ENCODE measurements at places on chromosomes 3 and 15. TPM values are rescaled to one million over a fixed set of nuclear protein-coding genes. Genes with fewer than 3 reads are reported as not detected.

DNA sequence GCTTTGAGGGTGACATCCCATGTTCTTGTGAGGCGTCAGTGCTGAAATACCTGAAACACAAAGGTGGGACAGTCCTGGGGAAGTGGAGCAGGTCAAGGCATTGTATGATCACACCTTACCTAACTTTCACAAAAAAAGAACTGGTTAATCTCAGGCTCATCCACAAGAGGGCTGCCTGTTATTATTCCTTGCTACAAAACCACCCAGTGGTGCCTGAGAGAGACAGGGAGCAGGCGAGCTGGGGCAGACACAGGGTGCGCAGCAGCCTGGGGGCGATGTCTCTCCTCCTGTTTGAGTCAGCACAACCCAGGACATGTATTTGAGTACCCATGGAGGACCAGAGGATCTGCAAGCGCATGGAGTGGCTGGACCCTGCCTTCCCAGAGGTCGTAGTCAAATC is 316.8 kb upstream of the ATP10A start:
- H3K36me3 ChIP-seq, result no peaks in the 10 kb centered on the region
- H3K4me1 ChIP-seq, result no peaks in the 10 kb centered on the region
- H3K27ac ChIP-seq, result no peak overlapping the region
- H3K27me3 ChIP-seq, result no peaks in the 10 kb centered on the region
- no peak overlapping the region for H3K4me3 ChIP-seq

The DNAH1 gene
- polyA plus RNA-seq, result 3.0 TPM

GRCh38 chr15:67149068-67149772 is 83.8 kb downstream of the SMAD3 start:
- no peaks in the 10 kb centered on the region for H3K27me3 ChIP-seq
- DNase-seq, result no peak
- H3K4me1 ChIP-seq, result peaks cover 69% of the 10 kb centered on the region
- H3K36me3 ChIP-seq, result no peaks in the 10 kb centered on the region

GRCh38 chr3:30620402-30621360 is 14.3 kb downstream of the TGFBR2 start:
- no peak overlapping the region for H3K4me3 ChIP-seq
- DNase-seq, result no peak
- peaks cover 38% of the 10 kb centered on the region for H3K4me1 ChIP-seq
- no peak overlapping the region for H3K27ac ChIP-seq
- no peaks in the 10 kb centered on the region for H3K27me3 ChIP-seq

DNA sequence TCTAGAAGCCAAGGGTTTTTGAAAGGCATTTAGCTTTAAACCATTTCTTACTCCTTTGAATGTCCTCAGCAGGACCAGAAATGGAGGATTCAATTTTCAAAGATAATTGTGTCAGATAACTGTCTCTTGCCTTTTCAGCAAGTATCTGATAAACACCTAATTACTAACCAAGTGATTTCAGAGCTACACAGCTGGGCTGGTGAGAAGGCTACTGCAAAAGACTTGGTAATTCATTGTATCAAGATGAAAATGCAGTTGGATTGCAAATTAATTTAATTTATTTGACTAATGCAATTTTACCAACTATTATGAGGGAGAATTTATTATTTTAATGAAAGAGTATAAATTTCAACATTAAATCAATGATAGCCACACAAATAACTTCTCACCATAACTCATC is 165.4 kb downstream of the ROBO1 start:
- H3K27ac ChIP-seq, result no peak overlapping the region
- H3K4me3 ChIP-seq, result no peak overlapping the region
- DNase-seq, result no peak
- H3K27me3 ChIP-seq, result no peaks in the 10 kb centered on the region
- H3K4me1 ChIP-seq, result no peaks in the 10 kb centered on the region
- no peaks in the 10 kb centered on the region for H3K36me3 ChIP-seq

- peaks cover 60% of the 10 kb centered on the region for H3K27me3 ChIP-seq
- H3K4me1 ChIP-seq, result no peaks in the 10 kb centered on the region
- no peak for DNase-seq
- no peak overlapping the region for H3K4me3 ChIP-seq
Observed at GRCh38 chr15:68571582-68571981, 7.2 kb upstream of the CORO2B start.

GRCh38 chr3:49025793-49026520 is 3.2 kb downstream of the IMPDH2 start:
- H3K4me3 ChIP-seq, result no peak overlapping the region
- no peak for DNase-seq
- peaks cover 58% of the 10 kb centered on the region for H3K36me3 ChIP-seq
- no peaks in the 10 kb centered on the region for H3K27me3 ChIP-seq

- DNase-seq, result no peak
- H3K4me3 ChIP-seq, result no peak overlapping the region
- peaks cover 12% of the 10 kb centered on the region for H3K4me1 ChIP-seq
- no peak overlapping the region for H3K27ac ChIP-seq
Observed at GRCh38 chr3:142890592-142890991, 1.7 kb upstream of the PCOLCE2 start.

DNA sequence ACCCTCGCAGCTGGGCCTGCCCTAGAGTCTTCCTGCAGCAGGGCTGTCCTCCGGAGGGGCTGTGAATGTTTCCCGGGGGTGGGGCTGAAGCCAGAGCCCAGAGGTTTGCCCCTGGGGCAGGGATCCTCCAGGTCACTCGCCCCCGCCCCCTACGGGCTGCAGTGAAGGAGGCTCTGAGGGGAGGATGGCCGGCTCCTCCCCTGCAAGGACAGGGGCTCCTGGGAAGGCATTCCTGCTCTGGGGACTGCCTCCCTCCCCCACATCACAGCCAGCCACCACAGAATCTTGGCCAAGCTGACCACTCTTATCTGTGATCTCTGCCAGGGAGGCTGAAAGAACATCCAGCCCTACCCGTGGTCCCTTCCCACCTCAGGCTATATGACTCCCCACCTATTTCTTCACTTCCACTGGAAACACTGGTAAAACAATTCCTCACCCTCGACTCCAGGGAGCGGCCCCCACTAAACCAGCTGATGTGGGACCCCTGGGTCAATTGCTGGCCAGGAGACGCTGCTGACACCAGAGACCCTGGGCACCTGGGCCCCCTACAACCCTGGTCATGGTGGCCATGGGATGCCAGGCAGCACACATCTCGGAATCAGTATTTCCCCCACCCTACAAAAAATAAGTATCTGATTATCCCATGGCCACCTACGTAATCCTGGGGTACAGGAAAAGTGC is 66.0 kb downstream of the HMCES start:
- H3K36me3 ChIP-seq, result no peaks in the 10 kb centered on the region
- H3K4me3 ChIP-seq, result no peak overlapping the region
- no peak for DNase-seq

The CGNL1 gene
- polyA plus RNA-seq, result 8.2 TPM

DNA sequence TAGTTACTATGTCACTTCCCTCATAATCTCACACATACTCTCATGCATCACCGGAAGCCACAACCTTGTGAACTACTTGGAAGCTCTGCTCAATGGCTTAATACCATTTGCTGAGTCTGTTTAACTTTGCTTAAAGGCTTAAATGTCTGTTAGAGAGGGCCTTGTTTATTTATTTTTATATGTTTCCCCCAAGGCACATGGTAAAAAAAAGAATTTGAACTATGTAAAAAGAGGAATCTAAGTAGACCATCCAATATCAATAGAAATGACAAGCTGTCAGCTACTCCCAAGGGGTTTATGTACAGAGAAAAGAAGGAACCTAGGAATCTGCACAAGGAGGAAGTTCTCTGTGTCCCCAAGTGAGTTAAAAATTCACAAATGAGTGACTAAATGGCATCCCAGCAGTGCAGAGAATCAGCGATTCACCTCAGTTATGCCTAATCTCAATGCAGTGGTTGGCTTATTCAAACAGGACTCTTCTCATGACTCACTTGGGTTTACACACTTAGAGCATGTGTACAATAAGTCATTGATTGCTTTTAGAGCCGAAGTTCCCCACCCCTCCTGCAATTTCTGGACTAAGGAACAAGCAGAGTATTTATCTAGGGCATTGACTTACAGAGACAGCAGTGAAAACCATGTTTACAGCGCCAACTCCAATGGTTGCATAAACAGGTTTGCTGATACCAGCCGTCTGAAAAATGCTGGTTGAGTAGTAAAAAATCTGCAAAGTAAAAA is 24.4 kb downstream of the SLC2A2 start:
- peak; percentile 82 for DNase-seq
- no peaks in the 10 kb centered on the region for H3K27me3 ChIP-seq
- H3K27ac ChIP-seq, result no peak overlapping the region
- H3K4me1 ChIP-seq, result peaks cover 47% of the 10 kb centered on the region
- H3K4me3 ChIP-seq, result no peak overlapping the region

DNA sequence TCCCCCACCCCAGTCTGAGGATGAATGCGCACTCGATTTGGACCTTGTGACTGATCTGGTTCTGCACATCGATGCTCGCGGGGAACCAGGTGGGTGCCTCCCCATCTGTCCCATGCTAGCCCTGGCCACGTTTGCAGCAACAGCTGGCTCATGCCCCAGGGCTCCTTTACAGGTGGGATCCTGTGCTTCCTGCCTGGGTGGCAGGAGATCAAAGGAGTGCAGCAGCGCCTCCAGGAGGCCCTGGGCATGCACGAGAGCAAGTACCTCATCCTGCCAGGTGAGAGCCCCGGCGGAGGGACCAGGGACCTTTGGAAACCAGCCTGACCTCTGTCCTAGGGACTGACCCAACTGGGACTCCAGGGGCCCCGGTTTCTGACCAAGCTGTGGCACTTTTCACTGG is 44.3 kb downstream of the DHX30 start:
- peaks cover 8% of the 10 kb centered on the region for H3K4me1 ChIP-seq
- H3K4me3 ChIP-seq, result no peak overlapping the region
- no peaks in the 10 kb centered on the region for H3K27me3 ChIP-seq

The TMC3 gene
- polyA plus RNA-seq, result not detected

- no peak overlapping the region for H3K4me3 ChIP-seq
- no peaks in the 10 kb centered on the region for H3K27me3 ChIP-seq
- H3K27ac ChIP-seq, result no peak overlapping the region
- no peaks in the 10 kb centered on the region for H3K4me1 ChIP-seq
- peak; percentile 10 for DNase-seq
Observed at GRCh38 chr3:148748283-148748682, 50.6 kb downstream of the AGTR1 start.

DNA sequence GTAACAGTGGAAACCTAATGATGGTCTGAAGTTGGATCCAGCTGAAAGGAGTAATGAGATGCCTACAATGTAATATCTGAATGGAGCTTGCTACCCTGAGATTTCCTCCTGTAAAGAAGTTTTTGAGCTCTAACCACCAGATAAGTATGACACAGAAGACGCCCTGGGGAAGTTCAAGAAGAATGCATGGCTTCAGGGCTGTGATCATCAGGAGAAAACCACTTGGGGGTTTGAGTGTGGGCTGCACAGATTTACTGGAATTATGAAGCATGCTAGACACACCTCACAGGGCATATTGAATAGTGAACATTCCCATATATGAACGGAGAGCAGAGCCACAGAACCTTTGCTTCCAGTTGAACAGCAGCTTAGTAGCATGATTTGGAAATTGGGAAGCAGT is 10.6 kb upstream of the CCDC80 start:
- H3K27ac ChIP-seq, result no peak overlapping the region
- no peak overlapping the region for H3K4me3 ChIP-seq
- no peak for DNase-seq
- H3K4me1 ChIP-seq, result no peaks in the 10 kb centered on the region

DNA sequence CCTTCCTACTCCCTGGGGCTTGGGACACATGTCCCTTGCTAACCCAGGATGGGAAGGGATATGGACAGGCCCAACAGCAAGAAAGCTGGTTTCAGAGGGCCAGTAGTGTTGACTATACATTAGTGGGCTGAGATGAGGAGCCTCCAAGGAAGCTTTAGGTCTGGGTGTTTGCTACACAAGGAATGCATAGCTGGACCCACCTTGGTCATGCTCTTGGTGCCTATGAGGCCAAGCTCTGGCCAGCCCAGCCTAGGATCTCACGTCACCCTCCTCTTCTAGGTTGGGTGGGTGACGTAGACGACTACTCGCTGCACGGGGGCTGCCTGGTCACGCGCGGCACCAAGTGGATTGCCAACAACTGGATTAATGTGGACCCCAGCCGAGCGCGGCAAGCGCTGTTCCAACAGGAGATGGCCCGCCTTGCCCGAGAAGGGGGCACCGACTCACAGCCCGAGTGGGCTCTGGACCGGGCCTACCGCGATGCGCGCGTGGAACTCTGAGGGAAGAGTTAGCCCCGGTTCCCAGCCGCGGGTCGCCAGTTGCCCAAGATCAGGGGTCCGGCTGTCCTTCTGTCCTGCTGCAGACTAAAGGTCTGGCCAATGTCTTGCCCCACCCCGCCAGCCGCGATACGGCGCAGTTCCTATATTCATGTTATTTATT is 653 bp upstream of the WDR6 start:
- peaks cover 16% of the 10 kb centered on the region for H3K36me3 ChIP-seq
- H3K4me1 ChIP-seq, result peaks cover 26% of the 10 kb centered on the region
- DNase-seq, result no peak
- H3K4me3 ChIP-seq, result peak overlapping the region; percentile 66

GRCh38 chr3:8505621-8506020 is 4.0 kb downstream of the LMCD1 start:
- peaks cover 76% of the 10 kb centered on the region for H3K4me1 ChIP-seq
- peak overlapping the region; percentile 51 for H3K27ac ChIP-seq
- H3K27me3 ChIP-seq, result no peaks in the 10 kb centered on the region
- no peaks in the 10 kb centered on the region for H3K36me3 ChIP-seq

The SLC6A11 gene
- not detected for polyA plus RNA-seq

DNA sequence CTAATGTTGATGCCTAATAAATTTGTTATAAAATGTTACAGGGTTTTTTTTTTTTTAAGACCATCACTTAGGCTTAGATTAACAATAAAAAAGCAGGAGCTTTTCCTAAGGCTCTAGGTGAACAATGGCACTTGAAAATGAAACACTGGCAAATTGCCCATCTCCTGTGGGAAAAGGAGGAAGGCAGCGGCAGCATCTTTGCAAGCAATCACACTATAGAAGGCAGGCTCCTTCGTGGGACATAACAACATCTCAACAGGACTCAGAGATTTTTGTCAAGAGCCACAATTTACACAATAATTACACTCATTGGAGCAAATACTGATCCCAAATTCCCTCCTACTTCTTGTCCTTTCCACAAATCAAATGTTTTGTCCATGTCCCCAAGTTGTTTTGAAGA is 646.7 kb downstream of the ROBO2 start:
- no peaks in the 10 kb centered on the region for H3K27me3 ChIP-seq
- H3K27ac ChIP-seq, result no peak overlapping the region
- no peak for DNase-seq
- no peaks in the 10 kb centered on the region for H3K36me3 ChIP-seq

The SERPINI1 gene
- polyA plus RNA-seq, result 6.4 TPM

Measured in stomach (tissue), 19 donors.